ENCODE measurements at places on chromosomes 1 and 21.
A peak's percentile ranks its signal among the peaks of the same experiment; 100 is the strongest.

GRCh38 chr1:228118040-228118439, 8.9 kb upstream of the MRPL55 start:
- DNase-seq: no peak

- peak; percentile 62 for DNase-seq
Measured at GRCh38 chr1:228142155-228142691, 2.1 kb downstream of the GUK1 start.

DNA sequence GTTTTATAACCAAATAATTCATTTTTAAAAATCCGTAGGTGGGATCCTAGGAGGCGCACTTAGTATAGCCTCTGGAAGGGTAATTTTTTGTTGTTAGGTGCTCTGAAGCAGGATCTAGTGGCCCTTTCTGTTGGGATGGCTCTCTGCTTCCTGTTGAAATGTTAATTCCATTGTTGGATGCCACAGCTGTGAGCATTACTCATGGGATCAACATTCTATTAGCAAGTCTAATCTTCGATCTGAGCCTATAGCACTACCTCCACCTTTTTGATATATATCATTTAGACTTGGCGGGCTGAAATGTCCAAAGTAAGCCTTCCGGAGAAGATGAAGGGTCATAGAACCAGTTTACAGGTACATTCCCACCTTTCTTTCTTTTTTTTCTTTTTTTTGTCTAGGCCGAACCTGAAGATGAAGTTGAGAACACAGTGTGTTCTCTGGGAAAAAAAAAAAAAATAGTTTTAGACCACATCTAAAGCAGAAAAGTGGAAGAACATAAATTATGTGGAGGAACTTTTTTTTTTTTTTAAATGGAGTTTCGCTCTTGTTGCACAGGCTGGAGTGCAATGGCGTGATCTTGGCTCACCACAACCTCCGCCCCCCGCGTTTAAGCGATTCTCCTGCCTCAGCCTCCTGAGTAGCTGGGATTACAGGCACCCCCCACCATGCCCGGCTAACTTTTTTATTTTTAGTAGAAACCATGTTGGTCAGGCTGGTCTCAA, 1.4 kb downstream of the CXADR start:
- no peak for DNase-seq

GRCh38 chr1:93753791-93754763, 72.4 kb upstream of the BCAR3 start:
- no peak for DNase-seq

- no peak for DNase-seq
Measured at GRCh38 chr1:180594723-180595122, 36.0 kb downstream of the OVAAL start.

GRCh38 chr1:92551916-92552315, 65.2 kb upstream of the GFI1 start:
- no peak for DNase-seq

DNA sequence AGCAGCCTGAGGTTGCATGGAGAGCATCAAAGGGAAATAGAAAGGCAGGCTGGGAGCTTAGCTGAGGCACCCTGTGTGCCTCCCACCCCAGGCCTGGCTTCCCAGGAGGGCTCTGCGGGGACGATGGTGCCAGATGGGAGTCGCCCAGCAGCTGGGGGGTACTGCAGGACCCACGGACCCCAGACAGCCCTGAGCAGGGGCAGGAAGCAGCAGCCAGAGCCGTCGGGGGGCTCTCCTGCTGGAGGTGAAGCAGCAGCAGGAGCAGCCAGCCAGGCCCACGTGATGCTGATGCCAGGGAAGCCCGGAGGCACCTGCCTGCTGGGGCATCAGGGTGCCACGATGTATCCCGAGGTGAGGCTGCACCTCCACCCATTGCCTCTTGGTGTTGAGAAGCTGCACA, 20.4 kb downstream of the RAP1GAP start:
- DNase-seq: no peak

GRCh38 chr1:92749024-92749634, 35.8 kb downstream of the EVI5 start:
- DNase-seq: no peak

GRCh38 chr1:231544943-231545592, 16.6 kb downstream of the TSNAX start:
- DNase-seq: no peak

GRCh38 chr1:201885531-201886075, 3.1 kb upstream of the SHISA4 start:
- peak; percentile 41 for DNase-seq

DNA sequence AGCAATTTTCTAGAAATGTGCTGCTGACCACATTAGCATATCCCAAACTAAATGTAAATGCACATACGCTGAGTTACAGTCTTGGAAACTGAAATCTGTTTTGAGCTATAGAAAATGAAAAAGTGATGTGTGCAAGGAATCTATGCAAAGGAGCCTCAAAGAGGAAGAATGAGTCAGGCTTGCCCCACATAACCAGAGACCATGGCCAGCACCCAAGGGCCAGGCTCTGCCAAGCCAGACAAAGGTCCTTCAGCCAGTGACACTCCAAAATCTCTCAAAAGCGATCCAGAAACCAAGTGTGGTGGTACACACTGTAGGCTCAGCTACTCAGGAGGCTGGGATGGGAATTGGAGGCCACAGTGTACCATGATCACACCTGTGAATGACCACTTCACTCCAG, 195.2 kb downstream of the TOMM20 start:
- no peak for DNase-seq

- no peak for DNase-seq
Measured at GRCh38 chr1:91529856-91530255, 29.2 kb downstream of the CDC7 start.

All from activated effector memory CD4-positive, alpha-beta T cell treated with anti-CD3 and anti-CD28 coated beads, Interleukin-2, amount 50 U/mL, for 16 hours (primary cell).